ENCODE measurements at places on chromosomes 4 and X. TPM values are rescaled to one million over a fixed set of nuclear protein-coding genes. Genes with fewer than 3 reads are reported as not detected.

DNA sequence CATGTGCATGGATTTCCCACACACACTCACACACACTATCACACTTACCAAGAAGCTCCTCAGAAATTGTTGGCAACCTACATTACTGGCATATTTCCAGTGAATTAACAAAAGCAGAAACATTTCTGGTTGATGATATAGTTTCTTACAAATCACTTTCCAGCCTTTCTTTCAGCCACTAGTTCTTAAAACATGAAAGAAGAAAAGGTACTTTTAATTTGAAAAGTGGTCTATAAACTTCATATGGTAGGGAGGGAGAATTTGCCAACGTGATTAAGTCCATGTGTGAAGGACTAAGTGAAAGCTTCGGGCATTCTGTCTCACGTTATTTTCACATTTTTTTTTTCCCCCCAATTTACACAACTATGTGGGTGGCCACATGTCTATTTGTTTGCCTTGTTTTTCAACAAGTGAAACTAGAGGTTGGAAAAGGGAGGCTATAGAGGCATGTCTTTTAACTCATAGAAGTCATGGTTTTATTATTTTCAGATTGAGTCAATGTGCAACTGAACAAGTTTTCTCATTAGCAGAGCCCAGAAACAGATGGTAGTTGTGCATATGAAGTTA is 832.1 kb upstream of the INTU start:
- no peak for DNase-seq

DNA sequence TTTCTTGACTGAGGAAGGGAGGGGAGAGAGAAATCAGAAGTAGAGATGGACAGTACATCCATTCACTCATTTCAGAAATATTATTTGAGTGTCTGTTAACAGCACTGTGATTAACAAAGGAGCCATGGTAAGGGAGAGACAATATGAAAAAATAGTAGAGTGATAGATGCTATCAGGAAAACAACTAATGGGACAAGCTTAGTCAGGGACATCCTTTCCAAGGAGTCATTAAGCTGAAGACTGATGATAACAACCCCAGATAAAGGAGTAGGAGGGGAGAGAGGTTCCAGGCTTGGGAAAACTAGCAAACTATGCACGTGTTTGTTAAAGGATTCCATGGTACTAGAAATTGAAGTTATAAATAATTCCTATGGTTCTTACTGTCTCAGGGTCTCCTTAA is 122.2 kb downstream of the CBR4 start:
- no peak for DNase-seq

GRCh38 chr4:29581457-29581856 is 1138.7 kb upstream of the PCDH7 start:
- DNase-seq, result no peak

Gene FAT4
- 0.42 TPM for total RNA-seq

All from naive thymus-derived CD4-positive, alpha-beta T cell (primary cell).